ENCODE measurements at places on chromosomes 2 and 18.

- no peak for DNase-seq
Observed at GRCh38 chr18:57185434-57185833, 38.5 kb downstream of the BOD1L2 start.

- DNase-seq, result no peak
Observed at GRCh38 chr18:76410033-76410432, 85.0 kb downstream of the ZNF516 start.

DNA sequence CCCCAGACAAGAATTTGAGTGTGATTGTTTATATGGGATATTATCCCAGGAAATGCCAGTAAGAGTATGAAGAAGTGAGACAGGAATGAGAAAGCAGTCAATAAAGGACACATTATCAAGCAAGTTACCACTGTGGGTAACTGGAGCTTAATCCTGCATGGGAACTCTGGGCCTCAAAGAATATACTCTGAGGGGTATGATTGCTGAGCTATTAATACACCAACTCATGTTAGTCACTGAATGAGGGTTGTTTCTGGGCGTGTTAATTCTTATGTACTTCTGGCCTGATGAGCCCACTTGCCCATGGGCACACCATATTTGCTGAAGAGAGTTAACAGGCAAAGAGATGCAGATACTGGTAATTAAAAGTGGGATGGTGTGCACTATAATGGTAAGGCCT is 26.6 kb upstream of the PAIP2B start:
- DNase-seq, result no peak

DNA sequence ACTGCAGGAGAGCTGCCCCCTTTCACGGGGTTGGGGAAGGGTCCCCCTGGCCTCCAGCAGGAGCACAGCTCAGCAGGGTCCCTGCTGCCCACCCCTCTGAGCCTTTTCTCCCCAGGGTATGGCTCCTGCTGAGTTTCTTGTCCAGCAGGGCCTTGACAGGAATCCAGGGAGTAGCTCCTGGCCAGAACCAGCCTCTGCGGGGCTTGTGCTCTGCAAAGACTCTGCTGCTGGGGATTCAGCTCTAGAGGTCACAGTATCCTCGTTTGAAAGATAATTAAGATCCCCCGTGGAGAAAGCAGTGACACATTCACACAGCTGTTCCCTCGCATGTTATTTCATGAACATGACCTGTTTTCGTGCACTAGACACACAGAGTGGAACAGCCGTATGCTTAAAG is 21.2 kb downstream of the FOSL2 start:
- no peak for DNase-seq
